ENCODE measurements at places on chromosomes 3 and 15.

GRCh38 chr3:62241279-62241678, 132.1 kb downstream of the FEZF2 start:
- no peak for DNase-seq

DNA sequence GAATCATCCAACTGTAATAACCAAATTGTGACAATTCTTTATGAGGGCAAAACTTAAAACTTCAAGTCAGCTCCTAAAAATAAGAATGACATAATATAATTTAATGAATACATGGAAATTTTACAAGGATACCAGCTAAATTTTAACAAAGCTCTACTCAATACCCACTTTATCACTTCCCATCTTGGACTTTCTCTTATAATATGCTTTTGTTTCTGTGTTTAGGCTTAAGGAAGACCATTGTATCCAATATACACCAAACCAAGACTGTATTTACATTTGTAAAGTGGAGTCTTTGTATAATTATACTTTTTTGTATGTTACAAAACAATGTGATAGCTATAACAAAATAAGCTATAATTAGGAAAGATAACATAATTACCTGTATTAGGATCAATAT, 16.8 kb downstream of the ATP13A3 start:
- DNase-seq: no peak

- DNase-seq: peak; percentile 82
Observed at GRCh38 chr15:90482124-90483011, 47.4 kb upstream of the CRTC3 start.

GRCh38 chr3:188575501-188575900, 421.5 kb downstream of the LPP start:
- no peak for DNase-seq

- no peak for DNase-seq
Observed at GRCh38 chr3:101167376-101167775, 153.0 kb downstream of the IMPG2 start.

- DNase-seq: no peak
Observed at GRCh38 chr3:159732172-159733111, 256.2 kb upstream of the IL12A start.

- DNase-seq: no peak
Observed at GRCh38 chr3:71380096-71380495, 203.4 kb downstream of the FOXP1 start.

DNA sequence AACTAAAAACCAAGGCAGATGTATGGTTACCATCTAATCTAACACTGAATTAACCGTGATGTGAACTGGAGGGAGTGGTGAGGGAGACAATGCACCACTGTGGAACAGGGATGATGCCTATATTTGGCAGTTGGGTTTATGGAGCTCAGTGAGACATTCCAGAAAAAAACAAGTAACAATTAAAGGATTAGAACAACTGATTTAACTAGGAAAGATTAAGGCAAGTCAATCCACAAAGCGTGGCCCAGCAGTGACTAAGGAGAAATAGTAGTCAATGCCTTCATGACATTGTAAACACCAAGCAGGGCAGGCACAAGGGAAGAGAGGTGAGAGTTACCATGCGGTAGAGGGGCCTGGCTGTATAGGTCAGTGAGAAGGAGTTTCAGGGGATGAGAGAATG, 38.1 kb downstream of the CHAC1 start:
- DNase-seq: no peak

DNA sequence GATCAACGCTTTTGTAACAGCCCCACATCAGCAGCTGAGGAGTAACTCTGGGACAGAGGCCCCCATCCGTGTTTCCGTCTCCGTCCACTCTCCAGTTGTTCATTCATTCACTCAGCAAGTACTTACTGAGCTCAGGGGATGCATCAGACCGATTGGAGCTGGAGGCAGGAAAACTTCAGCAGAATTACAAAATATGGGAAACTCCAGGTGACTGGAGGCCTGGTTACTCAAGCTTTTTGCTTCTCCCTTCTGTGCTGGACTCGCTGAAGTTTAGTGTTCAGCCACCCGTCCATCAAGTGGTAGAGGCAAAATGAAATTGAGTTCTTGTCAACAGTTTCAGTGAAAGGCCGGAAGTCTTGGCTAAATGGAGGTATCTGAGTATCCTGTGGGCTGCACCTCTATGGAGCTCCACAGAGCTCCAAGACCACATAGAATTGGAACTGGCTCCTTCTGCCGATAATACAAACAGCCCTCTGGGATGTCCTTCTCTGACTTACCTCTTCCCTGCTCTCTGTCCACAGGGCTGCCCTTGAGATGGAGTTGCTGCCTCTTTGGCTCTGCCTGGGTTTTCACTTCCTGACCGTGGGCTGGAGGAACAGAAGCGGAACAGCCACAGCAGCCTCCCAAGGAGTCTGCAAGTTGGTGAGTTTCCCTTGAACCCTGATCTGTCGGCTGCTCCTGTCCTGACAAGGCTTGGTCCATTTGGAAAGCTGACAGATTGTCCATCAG, 14.7 kb downstream of the NRROS start:
- DNase-seq: no peak

DNA sequence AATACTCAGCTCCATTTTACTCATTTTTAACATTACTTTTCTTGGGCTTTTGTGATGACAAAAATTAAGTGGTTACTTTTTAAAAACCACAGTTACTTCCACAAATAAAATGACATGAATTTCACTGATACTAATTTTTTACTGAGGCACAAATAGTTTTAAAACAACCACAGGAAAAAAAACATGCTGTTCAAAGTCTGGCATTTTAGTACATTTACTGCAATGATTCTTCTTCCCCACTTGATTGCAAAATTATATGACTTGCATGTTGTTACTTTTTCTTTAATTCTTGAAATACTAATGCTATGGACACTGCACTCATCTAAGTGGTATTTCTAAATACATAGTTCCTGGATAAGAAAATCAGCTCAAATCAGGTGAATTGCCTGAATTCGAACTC, 24.8 kb upstream of the SLMAP start:
- no peak for DNase-seq

DNA sequence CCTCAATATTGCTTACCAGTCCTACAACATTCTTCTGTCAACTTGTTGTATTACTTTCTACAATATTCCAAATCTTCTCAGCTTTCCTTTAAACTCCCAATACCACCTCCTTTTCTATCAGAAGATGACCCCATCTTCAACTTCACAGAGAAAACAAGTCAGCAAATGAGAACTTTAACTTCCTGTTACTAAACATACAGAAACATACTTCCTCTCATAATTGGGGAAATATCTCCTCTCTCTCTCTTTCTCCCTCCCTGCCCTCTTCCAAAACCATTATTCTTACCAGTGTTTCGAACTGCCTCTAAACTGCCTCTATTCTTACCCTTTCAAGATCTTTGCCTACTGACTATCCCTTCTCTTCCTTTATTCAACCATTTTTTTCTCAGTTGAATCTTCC, 1.8 kb upstream of the SNAP23 start:
- DNase-seq: no peak

- no peak for DNase-seq
Observed at GRCh38 chr15:64000183-64000951, 45.9 kb downstream of the DAPK2 start.

GRCh38 chr15:90336705-90337141, 15.4 kb upstream of the ZNF774 start:
- no peak for DNase-seq

- DNase-seq: no peak
Observed at GRCh38 chr3:148532326-148532725, 165.4 kb upstream of the AGTR1 start.

DNA sequence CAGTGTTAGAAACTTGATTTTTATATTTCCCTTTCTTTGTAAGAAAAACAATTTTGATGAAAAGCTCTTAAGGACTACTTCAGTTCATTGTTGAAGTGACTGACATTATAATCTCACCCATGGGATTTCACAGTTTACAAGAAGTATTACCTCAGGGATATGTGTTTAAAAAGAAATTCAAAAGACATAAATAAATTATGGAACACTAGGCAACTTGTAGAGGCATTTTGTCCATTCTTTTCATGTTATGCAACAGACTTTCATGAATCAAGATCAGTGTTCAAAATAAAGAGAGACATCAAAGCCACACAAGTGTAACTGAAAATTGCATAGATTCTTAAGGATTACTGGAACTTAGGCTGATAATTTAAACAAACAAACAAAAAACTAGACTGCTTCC, 196.8 kb upstream of the AGTR1 start:
- no peak for DNase-seq

DNA sequence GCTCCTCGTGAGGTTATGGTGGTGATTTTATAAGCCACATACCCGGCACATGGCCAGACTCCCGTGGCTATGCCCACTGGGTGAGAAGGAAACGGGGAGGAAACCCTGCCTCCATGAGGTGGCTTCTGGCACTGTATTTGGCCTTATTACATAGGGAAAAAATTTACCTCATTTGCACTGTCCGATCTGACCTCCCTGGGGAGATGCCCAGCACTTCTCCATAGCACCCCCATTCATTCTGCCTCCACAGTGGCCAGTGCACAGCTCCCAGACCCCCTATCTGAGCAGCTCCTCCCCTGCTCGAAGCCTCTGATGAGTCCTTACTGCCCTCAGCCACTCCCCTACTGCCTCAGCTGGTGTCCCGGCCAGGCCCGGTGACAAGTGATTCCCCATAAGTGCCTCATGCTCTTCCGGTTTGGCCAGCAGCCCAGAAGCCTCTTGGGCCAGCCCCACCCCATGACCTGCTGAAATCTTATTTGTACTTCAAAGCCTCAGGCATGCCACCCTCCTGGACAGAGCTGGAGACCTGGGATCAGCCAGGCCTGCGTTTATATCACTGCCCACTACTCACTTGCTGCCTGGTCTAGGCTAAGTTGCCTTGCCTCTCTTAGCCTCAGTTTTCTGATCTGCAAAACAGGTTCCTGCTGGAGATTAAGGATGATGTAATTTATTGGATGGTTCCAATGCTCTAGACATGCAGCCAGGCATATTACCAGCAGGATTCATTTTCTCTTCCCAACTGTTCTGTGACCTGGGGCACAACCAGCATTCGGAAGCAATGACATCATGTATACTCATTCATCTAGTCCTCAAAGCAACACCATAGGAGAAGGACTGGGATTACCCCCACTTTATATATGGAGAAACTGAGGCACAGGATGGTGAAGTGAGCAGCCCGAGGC, 30.6 kb upstream of the SLC6A6 start:
- no peak for DNase-seq

DNA sequence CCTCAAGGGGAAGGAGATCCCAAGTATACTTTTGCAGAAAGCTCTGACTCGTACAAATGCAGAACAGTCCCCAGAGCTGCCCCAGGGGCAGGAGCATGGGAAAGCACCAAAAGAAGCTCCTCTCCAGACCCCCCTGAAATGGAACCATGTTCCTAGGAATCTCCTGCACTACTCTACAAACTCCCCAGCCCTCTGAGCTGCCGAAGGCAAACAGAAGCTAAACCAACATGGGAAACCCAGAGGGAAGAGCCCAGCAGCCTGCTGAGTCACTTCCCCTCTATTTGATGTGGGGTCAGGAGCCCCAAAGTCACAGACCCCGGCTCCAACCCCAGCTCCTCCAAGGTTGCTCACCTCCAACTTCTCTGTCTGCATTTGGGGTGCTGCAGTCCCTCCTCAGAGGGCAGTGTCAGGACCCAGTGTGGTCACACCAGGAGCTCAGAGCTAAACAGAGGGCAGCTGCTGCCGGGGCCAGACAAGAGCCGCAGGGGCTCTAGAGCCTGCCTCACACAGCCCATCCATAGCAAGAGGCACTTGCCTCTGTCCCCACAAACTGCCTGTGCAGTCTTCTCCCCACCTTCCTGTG, 3.8 kb upstream of the PLXNA1 start:
- DNase-seq: no peak

GRCh38 chr3:183555541-183556081, at the start of gene KLHL6:
KLHL6 (minus strand) TSS chr3:183555706; CDS start chr3:183555653, 53 bp downstream.
- no peak for DNase-seq

- DNase-seq: no peak
Observed at GRCh38 chr3:22012471-22012870, 261.5 kb upstream of the ZNF385D start.

GRCh38 chr3:159922193-159922840, 66.3 kb upstream of the IL12A start:
- no peak for DNase-seq

DNA sequence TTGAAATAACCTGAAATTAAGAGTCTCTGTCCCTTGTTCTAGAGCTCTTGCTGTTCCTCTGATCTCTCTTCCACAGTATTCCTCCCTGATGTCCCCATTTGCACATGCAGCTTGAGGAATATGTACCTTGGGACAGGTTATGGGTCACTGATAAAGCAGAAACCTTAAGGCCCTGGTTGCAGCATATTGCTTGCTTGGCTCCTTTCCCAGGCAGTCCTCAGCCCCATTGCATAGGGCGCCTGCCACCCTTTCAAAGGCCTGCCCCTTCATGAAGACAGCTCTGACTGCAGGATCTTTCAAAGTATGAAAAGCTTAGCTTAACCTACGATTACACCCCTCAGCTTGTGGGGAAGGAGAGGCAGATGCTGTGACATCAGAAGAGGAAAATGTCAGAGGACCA, 51.6 kb downstream of the WDR76 start:
- no peak for DNase-seq

DNA sequence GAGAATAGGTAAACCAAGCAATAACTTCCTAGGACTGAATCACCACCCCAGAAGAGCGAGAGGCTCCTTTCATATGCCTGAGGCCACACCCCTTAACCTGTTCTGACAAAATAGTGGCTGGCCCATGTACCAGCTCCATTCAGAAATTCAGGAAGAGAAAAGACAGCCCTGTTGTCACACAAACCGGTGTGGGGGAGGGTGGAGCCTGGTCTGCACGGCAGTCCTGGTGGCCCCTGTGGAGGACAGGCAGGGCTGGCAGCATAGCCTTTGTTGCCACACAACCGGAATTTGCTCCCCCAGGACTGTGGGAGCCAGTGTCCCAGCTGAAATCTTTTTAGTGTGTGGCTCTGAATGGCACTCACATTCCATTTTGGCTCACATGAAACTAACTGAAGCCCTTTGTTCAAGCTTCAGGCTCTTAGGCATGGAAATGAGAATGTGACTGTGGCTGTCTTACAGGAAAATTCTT, 23.8 kb downstream of the RLBP1 start:
- DNase-seq: peak; percentile 94

GRCh38 chr15:65535192-65535591, 4.9 kb downstream of the HACD3 start:
- DNase-seq: no peak

DNA sequence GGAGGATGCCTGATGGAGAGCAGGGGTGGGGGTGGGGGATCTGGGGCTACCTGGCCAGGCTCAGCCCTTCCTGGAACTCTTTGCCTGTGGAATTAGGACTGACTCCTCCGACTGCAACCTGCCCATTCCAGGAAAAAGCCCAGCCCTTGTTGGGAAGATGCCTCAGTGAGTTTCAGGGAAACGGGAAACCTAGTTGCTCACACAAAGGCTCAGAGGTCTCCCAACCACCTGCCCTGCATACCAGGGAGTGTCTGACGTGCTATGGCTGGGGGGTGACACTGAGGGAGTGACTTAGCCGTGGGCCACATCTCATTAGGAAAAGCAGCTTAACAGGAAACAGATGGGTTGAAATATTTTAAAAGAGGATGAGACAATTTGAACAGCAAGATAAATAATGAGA, 27.9 kb downstream of the CYP8B1 start:
- no peak for DNase-seq

- DNase-seq: no peak
Observed at GRCh38 chr3:28934126-28934813, 346.6 kb upstream of the RBMS3 start.
